ENCODE measurements at places on chromosomes 4 and X. TPM values are rescaled to one million over a fixed set of nuclear protein-coding genes. Genes with fewer than 3 reads are reported as not detected.

DNA sequence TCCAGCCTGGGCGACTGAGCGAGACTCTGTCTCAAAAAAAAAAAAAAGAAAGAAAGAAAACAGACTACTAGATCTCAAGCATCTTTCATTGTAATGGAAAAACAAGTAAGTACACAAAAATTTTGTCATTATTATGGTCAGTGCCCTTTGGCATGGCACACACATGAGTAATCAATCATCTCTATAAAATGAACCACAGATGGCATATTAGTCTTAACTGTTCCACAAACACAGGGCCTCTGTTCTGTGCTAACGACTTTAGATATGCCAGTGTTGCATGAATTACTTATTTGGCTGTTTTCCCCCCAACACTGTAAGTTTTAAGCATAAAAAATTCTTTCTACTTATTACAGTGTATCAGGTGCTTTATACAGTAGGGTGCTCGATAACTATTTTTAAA is 90.4 kb downstream of the COX7B2 start:
- DNase-seq: no peak

- DNase-seq: no peak
These were observed 21.7 kb downstream of the RAB40AL start for GRCh38 chrX:102958794-102959193.

DNA sequence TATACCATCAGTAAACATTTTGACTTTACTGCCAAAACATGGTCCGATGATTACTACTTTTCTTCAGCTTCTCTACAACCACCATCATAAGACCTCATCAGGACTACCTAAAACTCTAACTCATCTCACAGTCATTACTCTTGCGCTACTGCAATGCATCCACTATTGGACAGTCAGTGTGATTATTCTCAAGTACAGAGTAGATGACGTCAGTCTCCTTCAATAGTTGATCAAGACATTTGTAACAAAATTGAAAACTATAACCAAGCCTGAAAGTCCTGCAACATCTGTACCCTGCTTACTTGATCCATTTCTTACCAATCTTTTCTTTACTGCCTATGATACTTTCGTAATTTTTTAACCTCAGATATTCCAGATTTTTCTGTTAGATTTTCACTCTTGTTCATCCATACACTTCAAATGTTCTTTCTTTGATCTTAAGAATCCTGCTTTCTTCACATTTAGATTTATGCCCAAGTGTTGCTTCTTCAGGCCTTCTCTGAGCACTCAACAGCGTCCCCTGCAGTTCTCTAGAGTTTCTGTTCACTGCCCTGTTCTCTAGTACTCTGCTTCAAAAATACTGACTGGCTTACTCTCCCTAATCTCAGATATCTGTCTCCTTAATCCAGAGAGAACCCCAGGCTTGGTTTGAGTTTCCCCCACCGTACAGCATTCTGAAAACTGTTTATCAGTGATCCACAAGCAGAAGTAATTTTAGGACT is 1517.6 kb downstream of the STIM2 start:
- no peak for DNase-seq

SLC34A2 gene
- 2.2 TPM for total RNA-seq

CBLL2 gene
- total RNA-seq: not detected

GPAT3 gene
- 36.7 TPM for total RNA-seq

ADAD1 gene
- not detected for total RNA-seq

DNA sequence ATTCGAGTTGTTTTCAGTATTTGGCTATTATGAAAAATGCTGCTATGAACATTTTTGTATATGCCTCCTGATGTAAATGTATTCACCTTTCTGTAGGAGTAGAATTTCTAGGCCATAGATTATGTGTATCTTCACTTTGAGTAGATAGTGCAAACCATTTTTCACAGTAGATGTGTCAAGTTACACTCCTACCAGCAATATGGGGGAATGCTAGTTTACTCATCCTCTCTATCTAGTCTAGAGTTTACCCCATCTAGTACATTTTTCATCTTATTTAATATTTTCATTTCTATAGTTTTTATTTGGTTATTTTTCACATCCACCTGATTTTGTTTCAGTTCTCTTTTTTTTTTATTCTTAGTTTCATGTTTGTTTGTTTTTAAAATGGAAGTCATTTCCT is 59.0 kb downstream of the GK start:
- DNase-seq: no peak

CPLX1 gene
- total RNA-seq: 14.5 TPM

EPHA5 gene
- total RNA-seq: not detected
